NCI-H774 (cell line): ENCODE measurements at places on chromosomes 7 and 10.

- DNase-seq = no peak
These were observed 56.3 kb downstream of the SLC13A1 start for GRCh38 chr7:123143252-123144006.

DNA sequence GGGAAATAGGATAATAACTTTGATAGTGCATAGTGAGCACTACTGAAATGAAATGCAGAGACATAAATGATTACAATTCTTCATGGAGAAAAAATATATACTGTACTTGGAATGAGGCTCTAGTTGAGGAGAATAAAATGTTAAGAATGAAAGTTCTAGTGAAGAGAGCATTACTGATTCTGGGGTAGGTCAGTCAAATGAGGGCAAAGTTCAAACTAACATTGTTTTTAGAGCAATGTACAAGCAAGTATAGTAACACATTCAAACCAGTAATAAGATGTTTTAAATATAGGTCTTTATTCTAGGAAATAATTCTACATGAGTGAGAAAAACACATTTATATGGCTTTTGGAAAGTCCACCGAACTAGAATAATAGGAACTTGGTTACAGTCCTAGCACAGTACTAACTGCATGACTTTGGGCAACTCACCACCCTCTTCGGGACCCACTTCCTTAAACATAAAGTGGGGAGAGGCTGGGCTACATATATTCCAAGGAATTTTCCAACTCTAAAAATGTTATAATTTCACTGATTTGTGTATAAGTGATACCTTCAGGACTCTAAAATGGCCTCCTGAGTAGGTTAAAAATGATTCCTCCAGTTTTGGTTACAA lies 86.4 kb downstream of the CDK6 start:
- DNase-seq = no peak

GRCh38 chr7:129774359-129774758 lies 162.8 kb downstream of the NRF1 start:
- DNase-seq = no peak

DNA sequence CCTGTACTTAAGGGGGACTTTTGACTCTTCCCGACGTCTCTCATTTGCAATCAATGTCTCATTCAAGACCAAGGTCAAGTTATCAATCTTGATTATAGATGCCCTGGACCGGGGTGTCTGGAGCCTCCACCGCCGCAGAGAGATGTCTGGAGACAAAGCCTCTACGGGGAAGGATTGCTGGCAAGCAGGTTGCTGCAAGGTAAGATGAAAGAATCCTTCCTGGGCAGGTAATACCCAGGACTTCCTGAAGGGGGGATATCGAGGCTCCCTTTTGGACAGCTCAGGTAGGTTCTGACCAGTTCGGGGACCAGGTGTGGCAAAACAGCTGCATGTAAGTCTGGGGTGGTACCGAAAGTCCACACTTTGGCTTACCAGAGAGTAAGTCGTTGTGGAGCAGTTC lies 12.5 kb upstream of the CUX1 start:
- DNase-seq = peak; percentile 22

GRCh38 chr7:80277434-80278427 lies 143.1 kb downstream of the GNAI1 start:
- peak; percentile 5 for DNase-seq

DNA sequence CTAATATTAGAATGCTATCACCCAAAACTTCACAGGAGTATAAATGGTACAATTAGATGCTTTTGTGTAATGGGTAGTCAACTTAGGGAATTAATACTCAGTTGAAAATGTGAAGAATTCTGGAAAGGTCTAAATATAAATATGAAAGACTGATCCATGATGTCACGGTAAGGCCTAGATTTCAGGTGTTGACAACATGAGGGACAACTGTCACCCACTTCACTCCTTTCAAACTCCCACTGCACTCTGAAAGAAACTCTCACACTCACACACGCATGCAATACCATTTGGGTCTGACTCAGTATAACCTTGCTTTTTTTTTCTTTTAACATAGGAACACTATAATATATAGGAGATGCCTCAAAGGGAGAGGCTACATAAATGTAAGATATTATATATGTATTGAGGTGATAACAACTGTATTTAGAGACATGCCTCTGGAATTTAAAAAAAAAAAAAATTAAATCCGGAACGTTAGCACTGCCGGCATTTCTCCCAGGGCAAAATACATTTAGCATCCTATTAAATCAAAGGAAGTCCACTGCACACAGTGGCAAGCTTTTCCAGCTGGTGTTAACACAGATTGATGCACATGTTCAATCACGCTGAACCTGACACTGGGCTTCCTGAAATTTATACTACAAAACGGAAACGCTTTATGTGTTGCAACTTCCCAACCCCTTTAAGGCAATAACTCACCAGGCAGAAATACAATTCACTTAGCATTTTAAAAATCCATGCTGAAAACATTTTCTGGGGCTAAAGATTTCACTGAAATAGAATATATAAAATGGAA lies 74.9 kb downstream of the RSU1 start:
- DNase-seq = no peak

DNA sequence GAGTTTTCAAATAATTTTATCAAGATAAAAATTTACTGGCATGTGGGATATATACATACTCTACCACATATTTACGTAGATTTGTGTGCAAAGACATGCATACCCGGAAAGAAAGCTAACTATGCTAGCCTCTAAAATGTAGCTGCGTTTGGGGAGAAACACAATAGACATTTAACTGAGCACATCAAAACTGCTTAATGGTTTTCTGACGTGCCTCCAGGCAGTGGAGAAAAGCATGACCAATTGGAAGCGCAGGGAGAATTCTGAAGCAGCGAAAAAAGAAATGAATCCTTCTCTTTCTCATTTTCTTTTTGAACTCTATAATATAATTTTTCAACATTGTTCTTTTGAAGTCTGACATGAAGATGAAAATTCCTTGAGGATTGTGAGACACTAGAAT lies 60.3 kb upstream of the LYZL1 start:
- no peak for DNase-seq

- DNase-seq = no peak
These were observed 21.9 kb downstream of the PCBD1 start for GRCh38 chr10:70866424-70866823.

- no peak for DNase-seq
These were observed 499.1 kb upstream of the NRP1 start for GRCh38 chr10:33833566-33833965.
